ENCODE measurements at places on chromosomes 13 and 19.

GRCh38 chr19:9828551-9829063 lies 889 bp downstream of the UBL5 start:
- no peak for DNase-seq

DNA sequence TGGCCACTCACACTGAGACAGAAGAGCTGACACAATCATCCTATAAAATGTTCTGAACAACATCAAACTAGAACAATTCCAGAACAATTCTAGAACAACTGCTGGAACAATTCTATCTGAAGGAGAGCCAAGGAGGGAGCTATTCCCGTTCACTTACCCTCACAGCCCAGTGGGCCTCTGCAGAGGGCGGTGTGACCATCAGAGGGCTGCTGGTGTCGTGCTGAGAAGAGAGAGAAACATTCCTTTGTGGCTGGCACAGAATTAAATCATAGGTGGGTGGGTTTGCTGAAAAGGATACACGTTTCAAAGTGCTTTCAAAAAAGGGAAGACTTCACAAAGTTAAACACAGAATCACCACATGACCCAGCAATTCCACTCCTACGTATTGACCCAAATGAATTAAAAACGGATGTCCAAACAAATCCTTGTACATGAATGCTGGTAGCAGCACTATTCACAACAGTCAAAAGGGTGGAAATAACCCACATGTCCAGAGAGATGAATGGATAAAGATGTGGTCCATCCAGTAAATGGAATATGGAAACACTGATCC lies 34.9 kb downstream of the EPS15L1 start:
- no peak for DNase-seq

DNA sequence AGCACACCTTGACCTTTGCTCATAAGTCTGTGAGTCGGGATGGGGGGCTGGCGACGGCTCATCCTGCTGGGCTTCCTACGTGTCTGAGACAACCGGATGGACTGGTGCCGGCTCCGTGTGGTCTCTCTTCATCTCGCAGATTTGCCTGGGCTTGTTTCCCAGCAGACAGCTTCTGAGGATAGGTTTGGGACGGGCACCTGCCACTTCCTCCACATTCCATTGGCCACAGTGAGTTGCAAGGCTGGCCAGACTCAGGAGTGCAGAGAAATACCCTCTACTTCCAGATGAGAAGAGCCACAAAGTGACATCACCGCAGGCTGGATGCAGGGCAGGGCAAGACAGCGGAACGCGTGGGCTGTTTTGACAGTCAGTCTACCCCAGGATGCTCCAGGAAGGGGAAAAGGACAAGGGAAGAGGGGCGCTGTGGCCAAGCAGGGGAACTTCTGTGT lies 48.1 kb downstream of the IRS2 start:
- no peak for DNase-seq

DNA sequence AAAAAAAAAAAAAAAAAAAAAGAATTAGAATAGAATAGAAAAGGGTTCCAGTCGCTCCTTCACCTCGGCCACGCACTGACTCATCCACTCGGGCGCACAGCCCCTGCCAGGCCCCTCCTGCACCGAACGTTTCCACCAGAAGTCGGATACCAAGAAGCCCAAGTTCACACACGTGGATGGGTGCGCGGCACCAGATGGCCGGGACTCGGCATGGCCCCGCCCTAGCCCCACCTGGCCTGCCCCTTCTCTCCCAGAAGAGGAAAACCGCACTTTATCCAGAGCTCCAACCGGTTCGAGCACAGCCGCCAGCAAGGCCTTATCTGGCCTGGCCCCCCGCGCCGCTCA lies 5.9 kb downstream of the PRR36 start:
- no peak for DNase-seq

DNA sequence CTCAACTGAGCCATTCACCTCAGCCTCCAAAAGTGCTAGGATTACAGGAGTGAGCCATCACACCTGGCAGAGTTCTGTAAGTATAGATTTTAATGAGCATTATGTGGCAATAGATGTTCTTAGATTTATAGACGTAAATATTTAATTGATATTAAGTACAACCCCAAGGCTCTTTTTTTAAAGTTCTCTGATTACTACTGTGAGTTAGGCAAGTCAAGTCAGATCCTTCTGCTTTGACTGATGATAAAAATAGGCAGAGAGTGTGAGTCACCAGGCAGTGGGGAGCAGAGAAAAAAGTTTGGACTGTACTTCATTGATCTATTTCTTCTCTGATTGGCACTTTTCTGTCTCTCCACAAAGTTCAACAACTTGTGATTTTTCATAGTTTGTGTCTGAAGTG lies 1379.9 kb downstream of the UQCRFS1 start:
- DNase-seq, result no peak

GRCh38 chr13:51728972-51729371 lies 75.0 kb downstream of the DHRS12 start:
- no peak for DNase-seq

DNA sequence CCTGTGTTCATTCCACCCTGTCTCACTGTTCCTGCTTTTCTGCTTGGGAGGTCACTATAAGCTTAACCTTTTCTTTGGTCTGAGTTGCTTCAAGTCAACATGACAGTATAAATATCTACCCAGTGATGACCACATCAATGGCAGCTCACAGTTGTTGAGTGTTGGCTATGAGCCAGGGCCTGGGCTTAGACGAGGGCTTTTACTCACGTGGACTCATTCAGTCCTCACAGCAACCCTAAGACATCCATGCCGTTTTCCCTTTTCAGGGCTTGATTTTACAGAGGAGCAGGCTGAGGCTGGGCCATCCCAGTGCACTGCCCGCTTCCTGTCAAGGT lies 10.2 kb upstream of the CCDC97 start:
- no peak for DNase-seq

GRCh38 chr13:28597641-28598040 lies 61.3 kb upstream of the POMP start:
- DNase-seq, result no peak

- DNase-seq, result no peak
Observed at GRCh38 chr19:38457202-38457601, 23.7 kb downstream of the RYR1 start.

DNA sequence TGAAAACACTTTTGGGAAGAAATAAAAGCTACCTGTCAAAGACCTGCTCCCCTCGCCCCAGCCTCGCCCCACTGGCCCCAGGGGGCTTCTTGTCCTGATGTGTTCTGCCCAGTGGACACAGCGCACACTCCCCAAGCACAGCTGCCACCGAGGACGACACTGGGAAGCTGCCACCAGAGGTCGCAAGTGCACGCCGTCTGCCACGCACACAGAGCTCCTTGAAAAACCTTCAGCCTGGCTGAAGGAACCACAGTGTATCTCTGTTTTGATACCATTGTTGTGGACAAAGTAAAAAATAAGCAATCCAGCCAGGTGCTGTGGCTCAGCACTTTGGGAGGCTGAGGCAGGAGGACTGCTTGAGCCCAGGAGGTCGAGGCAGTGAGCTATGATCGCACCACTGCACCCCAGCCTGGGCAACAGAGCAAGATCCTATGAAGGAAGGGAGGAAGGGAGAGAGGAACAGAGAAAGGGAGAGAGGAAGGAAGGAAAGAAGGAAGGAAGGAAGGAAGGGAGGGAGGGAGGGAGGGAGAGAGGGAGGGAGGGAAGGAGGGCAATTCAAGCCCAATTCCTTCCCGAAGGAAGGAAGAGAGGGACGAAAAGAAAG lies 57.3 kb downstream of the CEBPG start:
- peak; percentile 69 for DNase-seq

Measured in dermis microvascular lymphatic vessel endothelial cell (primary cell).